Epithelial cell of proximal tubule (primary cell): ENCODE measurements at places on chromosomes 2 and 18.

GRCh38 chr18:63192885-63193349, 126.7 kb downstream of the BCL2 start:
- DNase-seq = no peak

- no peak for DNase-seq
Observed at GRCh38 chr18:32167980-32168730, 21.7 kb upstream of the MEP1B start.

- DNase-seq = no peak
Observed at GRCh38 chr2:197307933-197308521, 2.6 kb downstream of the ANKRD44 start.

DNA sequence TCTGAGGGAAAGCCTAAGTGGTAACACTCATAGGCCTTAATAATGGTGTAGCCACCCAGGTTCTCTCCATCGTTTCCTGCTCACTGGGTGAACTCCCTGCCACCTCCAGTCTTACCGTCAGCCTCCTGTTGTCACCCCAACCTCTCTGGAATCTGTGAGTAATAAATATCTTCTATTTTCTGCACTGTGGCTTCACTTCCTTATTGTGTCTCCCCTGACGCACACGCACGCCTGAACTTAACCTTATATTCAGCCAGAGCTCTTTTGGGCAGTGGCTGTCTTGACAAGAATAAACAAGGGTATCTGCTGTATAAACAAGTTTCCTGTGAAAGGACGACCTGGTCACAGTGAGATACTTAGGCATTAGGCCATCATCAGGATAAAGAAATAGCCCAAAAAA, 467.2 kb downstream of the SPAG16 start:
- DNase-seq = no peak

DNA sequence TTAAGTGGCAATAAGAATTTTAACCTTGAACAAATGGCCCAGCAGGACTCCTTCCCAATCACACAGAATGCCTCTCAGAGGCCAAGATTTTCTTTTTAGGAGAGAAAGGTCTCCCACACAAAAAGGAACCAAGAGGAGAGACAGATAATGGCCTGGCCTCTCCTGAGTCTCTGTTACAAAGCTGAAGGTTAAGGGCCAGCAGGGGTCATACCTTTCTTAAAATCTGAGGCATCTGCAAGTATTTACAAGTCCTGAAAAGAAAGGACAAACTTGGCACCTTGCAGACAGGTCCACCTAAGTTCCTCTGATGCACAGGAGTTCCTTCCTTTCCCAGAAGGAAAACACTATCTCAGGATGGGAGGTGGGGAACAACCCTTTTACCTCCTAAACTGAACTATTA, 142.3 kb downstream of the TMEM163 start:
- DNase-seq = no peak

DNA sequence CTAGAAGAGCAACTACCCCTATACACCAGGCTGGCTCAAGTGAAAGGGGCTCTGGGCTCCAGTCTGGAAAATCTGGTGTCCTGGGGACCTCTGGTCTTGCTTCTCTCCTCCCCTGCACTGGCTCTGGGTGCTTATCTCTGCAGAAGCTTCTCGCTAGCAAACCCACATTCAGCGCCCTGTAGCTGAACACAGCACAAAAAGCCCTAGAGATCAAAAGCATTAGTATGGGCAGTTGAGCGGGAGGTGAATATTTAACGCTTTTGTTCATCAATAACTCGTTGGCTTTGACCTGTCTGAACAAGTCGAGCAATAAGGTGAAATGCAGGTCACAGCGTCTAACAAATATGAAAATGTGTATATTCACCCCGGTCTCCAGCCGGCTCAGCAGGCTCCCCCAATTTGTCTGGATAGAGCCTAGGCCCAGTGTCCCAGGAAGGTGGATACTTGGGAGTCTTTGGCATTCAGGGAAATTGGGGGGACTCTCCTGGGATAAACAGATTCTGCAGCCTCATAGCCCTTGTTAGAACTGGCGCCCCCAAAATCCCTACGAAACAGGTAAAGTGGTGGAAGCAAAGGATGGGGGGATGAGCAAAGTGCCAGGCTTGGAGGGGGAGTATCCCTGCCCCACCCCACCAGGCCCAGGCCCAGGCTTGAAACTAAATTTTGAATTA, 2.5 kb upstream of the HOXD4 start:
- DNase-seq = no peak

DNA sequence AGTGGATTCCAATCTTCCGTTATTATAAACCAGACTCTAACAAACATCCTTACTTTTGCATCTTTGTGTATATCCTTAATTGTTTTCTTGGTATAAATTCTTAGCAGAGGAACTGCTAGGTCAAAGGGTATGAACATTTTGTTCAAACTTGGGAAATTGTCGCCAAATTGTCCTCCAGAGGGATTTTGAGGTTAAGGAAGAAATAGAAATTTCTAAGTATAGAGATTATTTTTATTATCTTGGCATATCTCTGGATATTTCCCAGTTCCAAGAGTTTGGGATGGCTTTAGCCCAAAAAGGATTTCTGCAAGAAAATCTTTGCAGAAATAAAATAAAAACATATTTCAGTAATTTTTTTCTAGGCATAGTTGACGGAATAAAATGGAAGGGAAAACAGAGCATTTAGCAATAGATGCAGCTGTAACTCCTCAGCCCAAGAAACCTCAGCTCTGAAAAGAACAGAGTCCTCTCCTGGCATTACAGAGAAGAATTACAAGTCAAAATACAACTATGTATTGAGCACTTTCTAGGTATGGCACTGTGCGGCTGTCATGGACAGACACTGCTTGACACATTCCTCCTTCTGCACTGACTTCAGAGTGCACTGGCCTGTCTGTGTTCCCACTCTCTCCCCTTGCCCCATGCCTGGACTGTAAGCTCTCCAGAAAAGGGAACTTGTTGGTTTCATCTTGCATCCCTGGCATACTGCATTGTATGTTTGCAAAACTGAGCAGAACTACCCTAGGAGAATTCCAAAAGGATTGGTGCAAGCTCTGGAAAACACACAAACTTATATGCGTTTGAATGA, 117.3 kb upstream of the STON1 start:
- DNase-seq = no peak

DNA sequence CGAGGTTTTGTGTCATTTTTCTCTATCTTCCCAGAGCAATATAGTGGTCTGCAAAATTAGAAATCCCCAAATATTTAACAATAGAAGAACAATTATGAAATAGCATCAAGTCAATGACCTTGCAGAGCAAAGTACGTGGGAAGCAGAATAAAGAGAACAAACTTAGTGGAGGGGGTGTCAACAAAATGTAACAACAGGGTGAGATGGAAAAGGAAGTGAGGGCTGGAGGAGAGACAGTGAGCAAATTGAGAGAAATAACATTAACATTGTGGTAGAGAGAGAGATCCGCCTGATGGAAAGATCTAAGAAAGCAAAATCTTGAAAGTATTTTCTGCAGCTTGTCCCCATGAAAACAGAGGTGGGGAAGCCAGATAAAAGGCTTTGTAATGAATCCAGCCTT, 23.4 kb downstream of the ARHGAP15 start:
- no peak for DNase-seq

GRCh38 chr18:67023059-67023458, 419.2 kb upstream of the CDH19 start:
- no peak for DNase-seq

DNA sequence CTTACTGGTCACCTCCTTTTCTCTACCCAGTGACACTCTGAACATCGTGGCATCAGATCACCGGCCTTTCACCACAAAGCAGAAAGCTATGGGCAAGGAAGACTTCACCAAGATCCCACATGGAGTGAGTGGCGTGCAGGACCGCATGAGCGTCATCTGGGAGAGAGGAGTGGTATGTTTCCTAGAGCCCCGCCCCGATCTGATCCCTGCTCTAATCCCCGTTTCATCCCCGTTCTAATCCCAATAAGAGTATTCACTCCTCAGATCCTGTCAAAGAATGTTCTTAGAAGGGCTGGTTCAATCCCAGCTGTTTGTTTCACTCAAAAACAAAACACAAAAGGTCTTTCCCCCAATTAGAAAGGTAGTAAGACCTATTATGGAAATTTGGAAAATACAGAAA, 30.4 kb upstream of the MAPRE3 start:
- no peak for DNase-seq

DNA sequence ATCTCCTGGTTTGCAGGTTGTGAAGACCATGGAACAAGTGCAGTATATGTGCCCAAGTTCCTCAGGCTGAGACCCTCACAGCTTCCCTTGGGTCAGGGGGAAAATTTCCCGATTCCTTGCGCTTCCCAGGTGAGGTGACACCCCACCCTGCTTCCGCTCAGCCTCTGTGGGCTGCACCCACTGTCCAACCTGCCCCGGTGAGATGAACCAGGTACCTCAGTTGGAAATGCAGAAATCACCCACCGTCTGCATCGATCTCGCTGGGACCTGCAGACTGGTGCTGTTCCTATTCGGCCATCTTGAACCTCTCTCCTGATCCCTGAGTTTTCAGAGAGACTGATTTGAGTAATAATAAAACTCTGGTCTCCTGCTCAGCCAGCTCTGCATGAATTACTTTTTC, 30.6 kb downstream of the CHCHD5 start:
- no peak for DNase-seq

- no peak for DNase-seq
Observed at GRCh38 chr18:79599441-79599931, 80.1 kb upstream of the CTDP1 start.

- no peak for DNase-seq
Observed at GRCh38 chr2:201813996-201814760, 7.8 kb downstream of the CDK15 start.

DNA sequence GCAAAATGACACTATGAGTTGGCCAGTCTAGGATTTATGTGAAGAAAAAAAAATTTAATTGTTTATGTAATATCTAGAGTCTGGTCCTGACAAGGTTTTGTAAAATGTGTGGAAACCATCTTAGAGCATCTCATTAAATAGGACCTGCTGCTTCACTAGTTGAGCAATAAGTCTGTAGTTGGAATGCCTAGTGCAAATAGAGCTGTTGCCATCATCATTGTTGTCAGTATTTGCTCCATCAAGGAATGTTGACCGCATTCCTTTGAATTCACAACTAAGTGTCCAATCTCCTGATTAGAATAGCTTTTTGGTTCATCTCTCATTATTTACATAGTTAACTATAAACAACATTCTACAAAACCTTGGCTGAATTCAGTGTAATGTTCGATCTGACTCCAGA, 32.2 kb upstream of the RPE start:
- no peak for DNase-seq

- no peak for DNase-seq
Observed at GRCh38 chr2:11483806-11484617, 18.1 kb upstream of the E2F6 start.

DNA sequence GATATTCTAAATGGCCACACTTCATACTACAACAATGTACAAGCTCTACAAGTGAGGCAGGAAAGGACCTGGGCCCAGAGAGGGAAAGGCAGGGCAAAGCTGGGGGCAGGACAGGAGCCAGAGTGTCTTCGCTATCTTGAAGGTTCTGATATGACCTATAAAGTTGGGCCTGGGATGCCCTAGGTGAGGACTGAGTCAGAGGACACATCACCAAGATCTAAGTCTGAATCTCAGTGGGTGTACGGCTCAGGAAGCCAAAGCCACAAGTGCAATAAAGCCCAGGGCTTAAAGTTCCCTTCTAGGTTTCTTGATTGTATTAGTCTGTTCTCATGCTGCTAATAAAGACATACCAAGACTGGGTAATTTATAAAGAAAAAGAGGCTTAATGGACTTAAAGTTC, 219.1 kb downstream of the ALK start:
- no peak for DNase-seq

GRCh38 chr2:25164561-25164960, 3.8 kb downstream of the POMC start:
- DNase-seq = no peak

GRCh38 chr2:25273985-25274535, 67.7 kb downstream of the DNMT3A start:
- DNase-seq = no peak
